Lung (tissue), 17 donors: ENCODE measurements at places on chromosomes 13 and 19. TPM values are rescaled to one million over a fixed set of nuclear protein-coding genes. Genes with fewer than 3 reads are reported as not detected.
A peak's percentile ranks its signal among the peaks of the same experiment; 100 is the strongest.

Gene SLAIN1
- 13.3 TPM for total RNA-seq

Gene ZNF492
- 0.80 TPM for total RNA-seq

DNA sequence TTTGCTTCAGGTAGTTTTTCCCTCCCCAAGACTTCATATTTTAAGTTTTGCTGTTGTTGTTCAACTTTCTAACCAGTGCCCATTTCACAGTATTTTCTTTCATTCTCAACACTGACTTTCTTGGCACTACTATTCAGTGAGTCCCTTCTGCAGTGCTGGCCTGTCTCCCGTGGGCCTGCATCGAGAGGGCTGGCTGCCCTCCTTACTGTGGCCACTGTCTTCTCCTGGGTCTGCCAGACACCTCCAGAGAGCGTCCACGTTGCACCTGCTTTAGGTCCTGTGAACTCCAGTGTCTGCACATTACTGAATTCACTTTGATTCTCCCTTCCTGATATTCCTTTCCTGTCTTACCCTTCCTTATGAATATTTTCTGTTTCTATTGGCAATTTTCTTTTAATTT, 27.3 kb downstream of the COL4A1 start:
- peaks cover 11% of the 10 kb centered on the region for H3K4me1 ChIP-seq
- no peak overlapping the region for H3K4me3 ChIP-seq
- H3K27me3 ChIP-seq, result no peaks in the 10 kb centered on the region
- no peak overlapping the region for H3K27ac ChIP-seq

GRCh38 chr13:68929075-68929745, 1178.4 kb upstream of the ATXN8OS start:
- DNase-seq, result peak; percentile 53
- H3K4me3 ChIP-seq, result no peak overlapping the region
- no peaks in the 10 kb centered on the region for H3K36me3 ChIP-seq
- H3K27me3 ChIP-seq, result no peaks in the 10 kb centered on the region

- H3K4me1 ChIP-seq, result no peaks in the 10 kb centered on the region
- H3K36me3 ChIP-seq, result no peaks in the 10 kb centered on the region
- H3K27ac ChIP-seq, result no peak overlapping the region
- no peak for DNase-seq
Observed at GRCh38 chr13:58823701-58824100, 1192.2 kb downstream of the PCDH17 start.

DNA sequence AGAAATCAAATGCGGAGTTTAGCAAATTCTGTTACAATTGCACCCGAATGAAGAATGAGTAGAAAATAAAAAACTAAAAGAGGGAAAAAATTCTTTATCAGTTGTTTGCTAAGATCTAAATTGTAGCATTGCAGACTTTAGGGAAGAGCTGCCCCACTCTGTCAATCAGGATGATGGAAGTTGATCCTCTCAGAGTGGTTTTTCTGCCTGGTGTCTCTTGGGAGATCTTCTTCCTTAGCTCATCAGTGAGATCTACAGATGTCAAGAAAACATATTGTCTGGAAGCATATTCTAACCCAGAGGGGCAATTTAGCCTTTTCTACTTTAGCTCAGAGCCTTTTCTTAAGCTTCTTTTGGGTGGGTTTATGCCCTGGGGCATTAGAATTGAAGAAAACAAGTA, 223.2 kb upstream of the PCDH17 start:
- no peaks in the 10 kb centered on the region for H3K4me1 ChIP-seq
- H3K4me3 ChIP-seq, result no peak overlapping the region
- no peak for DNase-seq

GRCh38 chr19:11373885-11374432, 507 bp upstream of the SWSAP1 start:
- H3K4me3 ChIP-seq, result peak overlapping the region; percentile 17
- no peaks in the 10 kb centered on the region for H3K4me1 ChIP-seq
- H3K36me3 ChIP-seq, result no peaks in the 10 kb centered on the region
- no peaks in the 10 kb centered on the region for H3K27me3 ChIP-seq
- DNase-seq, result no peak

DNA sequence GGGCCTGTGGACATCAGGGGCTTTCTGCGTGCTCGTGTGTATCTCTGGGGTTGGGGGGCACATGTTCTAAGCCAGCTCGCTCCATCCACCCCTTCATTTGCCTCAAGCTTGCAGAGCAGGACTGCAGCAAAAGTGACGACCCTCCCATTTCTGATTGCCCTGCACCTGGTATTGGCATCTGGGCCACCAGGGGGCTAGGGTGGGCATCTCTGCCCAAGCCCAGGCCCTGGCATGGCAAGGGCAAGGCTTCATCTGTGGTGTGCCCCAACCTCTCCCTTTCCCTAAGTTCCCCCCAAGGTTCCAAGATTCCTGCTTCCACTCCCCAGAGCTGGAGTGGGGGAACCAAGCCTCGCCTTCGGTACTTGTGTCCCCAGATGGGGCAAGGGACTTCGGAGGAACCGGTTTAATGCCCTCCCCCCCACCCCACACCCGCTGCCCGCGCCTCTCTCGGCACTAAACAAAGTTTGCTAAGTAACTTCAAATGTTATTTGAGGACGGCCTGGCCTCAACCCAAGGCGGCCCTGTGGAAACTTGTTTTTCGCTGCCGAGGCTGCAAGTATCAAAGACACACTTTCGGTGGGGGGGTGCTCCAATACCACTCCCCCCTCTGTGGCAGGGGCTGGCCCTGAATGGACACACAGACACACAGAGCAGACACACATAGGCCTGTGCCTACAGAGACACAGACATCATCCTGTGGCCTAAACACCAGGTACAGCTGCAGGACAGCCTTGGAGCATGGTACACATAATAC, 12.2 kb downstream of the NFIX start:
- H3K27me3 ChIP-seq, result peaks cover 18% of the 10 kb centered on the region
- peaks cover 7% of the 10 kb centered on the region for H3K36me3 ChIP-seq
- H3K4me3 ChIP-seq, result no peak overlapping the region
- peak overlapping the region; percentile 88 for H3K27ac ChIP-seq
- DNase-seq, result peak; percentile 76

DNA sequence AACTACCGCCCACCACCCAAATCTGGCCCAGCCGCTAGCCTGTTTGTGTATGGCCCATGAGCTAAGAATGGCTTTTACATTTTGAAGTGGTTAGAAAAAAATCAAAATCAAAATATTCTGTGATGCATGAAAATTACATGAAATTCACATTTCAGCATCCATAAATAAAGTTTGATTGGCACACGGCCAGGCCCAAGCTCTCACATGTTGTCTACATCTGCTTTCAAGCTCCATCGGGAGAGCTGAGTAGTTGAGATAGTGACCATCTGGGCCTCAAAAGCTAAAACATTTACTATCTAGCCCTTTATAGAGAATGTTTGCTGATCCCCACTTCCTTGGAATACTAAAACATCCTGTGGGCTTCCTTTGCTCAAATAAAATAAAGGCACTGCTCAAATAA, 14.5 kb downstream of the RFX2 start:
- no peaks in the 10 kb centered on the region for H3K36me3 ChIP-seq
- no peak overlapping the region for H3K27ac ChIP-seq
- peaks cover 4% of the 10 kb centered on the region for H3K4me1 ChIP-seq
- DNase-seq, result no peak

DNA sequence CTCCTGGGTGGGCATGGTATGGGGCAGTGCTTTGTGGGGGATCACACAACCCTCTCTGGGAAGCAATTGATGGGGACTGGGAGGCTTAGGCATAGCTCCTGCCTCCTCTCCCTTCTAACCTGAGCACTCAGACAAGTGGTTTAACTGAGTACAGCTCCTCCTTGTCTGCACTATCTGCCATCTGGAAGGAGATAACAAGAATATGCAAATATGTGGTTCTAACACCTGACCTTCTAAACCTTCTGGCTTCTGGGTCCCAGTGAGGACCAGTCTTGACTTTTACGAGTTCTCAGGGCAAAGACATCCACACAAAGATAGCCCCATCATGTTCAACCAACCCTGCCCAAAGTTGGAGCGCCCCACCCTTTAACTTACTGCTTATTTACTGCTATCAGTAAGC, 381.0 kb upstream of the TSHZ3 start:
- no peaks in the 10 kb centered on the region for H3K4me1 ChIP-seq
- H3K27ac ChIP-seq, result no peak overlapping the region
- H3K4me3 ChIP-seq, result no peak overlapping the region
- H3K36me3 ChIP-seq, result no peaks in the 10 kb centered on the region
- no peak for DNase-seq

DNA sequence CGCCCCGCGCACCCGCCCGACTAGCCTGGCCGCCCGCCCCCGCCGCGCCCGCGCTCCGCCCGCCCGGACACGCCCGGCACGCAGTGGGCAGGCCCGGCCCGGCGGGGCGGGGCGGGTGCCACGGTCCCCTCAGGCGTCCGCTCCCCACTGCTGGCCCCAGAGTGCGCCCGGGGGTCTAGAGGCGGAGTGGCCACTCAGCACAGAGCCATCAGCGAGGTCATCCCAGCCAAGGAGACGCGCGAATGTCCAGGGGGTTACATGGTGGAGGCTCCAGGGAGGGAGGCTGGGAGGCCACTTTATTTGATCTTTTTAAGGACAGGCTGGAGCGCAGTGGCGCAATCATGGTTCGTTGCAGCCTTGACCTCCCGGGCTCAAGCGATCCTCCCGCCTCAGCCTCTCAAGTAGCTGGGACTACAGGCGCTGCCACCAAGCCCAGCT, 236 bp upstream of the TINCR start:
- H3K27me3 ChIP-seq, result peaks cover 19% of the 10 kb centered on the region
- no peaks in the 10 kb centered on the region for H3K4me1 ChIP-seq
- DNase-seq, result no peak

- H3K27ac ChIP-seq, result no peak overlapping the region
- peaks cover 3% of the 10 kb centered on the region for H3K4me1 ChIP-seq
- no peaks in the 10 kb centered on the region for H3K27me3 ChIP-seq
- no peak for DNase-seq
- peaks cover 51% of the 10 kb centered on the region for H3K36me3 ChIP-seq
Observed at GRCh38 chr19:51889934-51890333, 2.2 kb upstream of the ZNF577 start.
